ENCODE measurements at places on chromosomes 4 and X.
A peak's percentile ranks its signal among the peaks of the same experiment; 100 is the strongest.

- DNase-seq = no peak
Observed at GRCh38 chrX:152405561-152405960, 45.6 kb downstream of the GABRA3 start.

DNA sequence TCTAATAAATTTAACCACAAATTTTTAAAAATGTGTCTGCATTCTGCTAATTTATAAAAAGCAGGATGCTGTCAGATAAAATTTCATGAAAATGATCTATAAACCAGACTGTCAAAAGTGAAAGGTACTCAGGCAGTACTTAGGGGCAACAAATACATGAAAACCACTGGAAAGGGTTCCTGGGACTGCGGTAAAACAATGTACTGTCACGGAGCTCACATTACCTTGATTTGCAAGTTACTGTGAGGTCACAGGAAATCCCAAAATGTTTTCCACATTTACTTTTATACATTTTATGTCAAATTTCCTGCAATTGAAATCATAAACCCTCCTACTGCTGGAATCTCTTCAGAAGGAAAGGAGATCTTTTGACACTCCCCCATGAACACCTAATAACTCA lies 45.3 kb downstream of the SHISA3 start:
- DNase-seq = no peak

DNA sequence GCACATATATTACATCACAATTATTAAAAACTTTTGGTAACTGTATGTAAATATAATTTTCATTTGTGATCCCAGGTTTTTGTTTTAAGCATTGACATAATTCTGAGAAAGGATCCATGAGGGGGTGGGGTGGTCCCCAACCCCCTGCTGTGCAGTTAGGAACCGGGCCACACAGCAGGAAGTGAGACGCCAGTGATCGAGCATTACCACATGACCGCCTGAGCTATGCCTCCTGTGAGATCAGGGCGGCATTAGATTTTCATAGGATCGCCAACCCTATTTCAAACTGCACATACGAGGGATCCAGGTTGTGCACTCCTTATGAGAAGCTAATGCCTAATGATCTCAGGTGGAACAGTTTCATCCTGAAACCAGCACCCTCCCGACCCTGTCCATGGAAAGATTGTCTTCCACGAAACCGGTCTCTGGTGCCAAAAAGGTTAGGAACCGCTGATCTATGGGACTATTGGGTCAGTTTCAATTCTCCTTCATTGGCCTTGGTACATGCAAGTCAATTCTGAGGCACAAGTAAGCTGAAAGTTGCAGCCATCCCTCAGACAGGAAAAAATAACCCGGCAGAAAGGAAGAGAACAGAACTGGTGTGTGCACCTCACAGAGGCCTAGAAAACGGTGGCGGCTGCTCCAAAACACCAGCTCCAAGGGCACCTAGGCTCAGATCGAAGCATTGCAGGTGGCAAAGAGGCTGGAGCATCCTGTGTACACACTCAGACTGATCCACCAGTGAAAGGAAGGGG lies 7.0 kb upstream of the TMSB4X start:
- DNase-seq = no peak

DNA sequence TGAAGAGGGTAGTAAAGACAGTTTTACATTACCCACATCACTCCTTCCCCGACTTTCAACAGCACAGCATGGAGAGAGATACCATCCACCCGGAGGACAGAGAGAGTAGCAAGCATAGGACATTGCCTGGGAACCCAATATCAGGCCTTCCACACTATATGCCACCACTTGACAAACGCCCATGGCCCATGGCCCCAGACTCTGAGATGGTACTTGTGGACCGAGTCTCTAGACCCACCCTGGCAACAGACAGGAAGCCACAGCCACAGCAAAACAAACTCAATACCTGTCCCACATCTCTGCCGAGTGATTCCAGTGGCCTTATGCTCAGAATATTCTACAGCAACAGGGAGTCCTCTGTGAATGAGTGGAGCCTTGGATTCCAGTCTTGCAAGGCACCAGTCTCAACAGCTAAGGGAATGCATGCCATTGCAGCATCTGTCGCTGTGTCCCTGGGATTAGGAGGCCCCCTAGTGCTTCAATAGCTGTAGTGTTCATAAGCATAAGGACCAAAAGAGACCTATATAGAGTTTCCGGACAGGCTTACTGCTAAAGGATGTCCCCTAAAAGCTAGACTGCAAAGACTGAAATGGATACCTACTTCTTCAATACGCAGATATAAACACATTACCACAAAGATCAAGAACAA lies 14.7 kb upstream of the CT55 start:
- DNase-seq = peak; percentile 40

GRCh38 chr4:119289313-119289712 lies 32.6 kb downstream of the FABP2 start:
- no peak for DNase-seq

- no peak for DNase-seq
Observed at GRCh38 chr4:80814266-80814665, 216.2 kb upstream of the BMP3 start.

GRCh38 chrX:16137416-16138107 lies 14.2 kb downstream of the GRPR start:
- DNase-seq = no peak

- DNase-seq = no peak
Observed at GRCh38 chr4:4841156-4841555, 18.3 kb upstream of the MSX1 start.

DNA sequence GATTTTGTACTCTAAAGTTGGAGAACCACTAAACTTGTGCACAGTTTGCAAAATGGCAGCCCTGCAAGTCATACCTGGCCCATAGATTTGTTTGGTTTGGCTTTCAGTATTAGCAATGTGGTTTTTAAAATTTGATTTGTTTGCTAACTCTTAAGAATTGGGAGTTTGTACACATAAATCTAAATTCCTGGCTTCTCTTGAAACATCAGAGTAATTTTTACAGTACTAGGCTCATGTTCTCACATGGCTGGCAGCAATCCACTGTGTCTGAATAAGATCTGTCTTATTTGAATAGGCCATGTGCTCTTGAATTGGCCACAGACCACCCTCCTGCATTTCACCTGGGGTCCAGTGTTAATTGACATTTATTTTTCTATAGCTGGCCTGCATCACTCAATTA lies 21.3 kb downstream of the DIAPH2 start:
- no peak for DNase-seq

DNA sequence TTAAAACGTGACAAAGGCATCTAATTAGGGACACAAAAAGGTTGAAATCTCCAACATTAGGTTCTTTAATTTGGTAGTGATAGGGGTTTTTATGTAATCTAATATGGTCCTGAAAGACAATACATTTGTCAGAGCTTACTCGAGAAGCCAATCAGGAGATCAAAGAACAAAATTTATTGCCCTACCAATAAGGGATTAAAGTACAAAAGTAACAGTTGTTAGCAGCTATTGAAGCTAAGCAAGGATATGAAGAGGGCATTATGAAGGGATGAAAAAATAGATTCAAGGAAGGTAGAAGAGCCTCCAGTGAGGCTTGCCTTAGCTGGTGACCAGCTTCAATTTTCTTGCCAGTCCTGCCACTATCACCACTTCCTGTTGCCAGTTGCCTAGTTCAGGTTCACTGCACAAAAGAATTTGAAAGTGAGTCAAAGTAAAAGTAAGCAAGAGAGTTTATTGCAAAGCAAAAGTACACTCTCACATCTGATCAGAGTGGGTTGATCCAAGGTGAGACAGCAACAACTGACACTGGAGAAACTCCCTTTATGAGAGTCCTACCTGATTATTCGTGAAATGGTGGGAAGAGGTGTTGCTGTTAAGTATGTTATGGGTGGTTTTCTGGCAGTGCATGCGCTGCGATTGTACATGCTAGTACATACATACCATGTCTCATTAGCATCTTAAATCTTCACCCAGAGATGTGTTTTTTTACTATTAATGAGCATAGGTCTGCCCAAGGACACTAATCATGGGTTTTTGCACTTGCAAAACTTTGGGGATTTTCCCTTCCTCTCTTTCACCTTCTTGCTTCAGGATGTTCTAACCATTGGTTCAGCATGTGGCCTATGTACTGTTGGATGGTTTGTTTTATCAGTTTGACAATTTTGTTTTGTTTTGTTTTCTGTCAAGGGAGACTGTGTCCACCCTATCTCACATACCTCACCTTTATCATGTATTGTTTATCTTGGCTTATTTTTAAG lies 263.2 kb upstream of the ITM2A start:
- no peak for DNase-seq

DNA sequence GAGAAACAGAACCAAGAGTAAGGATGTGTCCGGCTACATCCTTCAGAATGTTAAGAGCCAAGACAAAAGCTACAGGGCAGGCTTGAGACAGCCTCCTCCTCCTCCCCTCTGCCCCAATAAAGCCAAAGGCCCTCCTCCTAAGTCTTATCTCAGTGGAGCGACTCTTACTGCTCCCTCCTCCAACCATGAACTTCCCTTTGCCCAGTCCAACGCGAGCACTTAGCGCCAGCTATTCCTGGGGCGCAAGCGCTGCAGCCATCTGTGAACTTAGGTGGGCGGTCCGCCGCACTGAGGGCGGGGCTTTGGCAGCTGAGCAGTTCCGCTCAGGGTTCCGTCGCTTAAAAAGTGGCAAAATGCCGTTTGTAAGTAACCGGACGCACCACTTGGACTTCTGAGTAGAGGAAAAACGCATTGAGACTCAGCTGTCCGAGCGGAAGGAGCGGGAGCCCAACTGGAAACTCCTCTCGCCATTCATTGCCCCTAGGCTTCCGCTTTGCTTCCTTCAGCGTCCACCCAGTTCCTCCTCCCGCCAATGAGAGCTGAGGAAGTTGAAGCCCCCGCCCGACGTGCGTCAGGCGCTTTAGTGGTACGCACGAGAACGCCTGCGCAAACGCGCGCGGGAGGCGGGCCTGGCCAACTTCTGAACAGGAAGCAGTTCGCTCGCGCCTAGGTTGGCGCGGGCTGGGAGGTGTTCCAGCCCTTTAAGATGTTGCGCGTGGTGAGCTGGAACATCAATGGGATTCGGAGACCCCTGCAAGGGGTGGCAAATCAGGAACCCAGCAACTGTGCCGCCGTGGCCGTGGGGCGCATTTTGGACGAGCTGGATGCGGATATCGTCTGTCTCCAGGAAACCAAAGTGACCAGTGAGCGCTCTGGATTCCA lies at the start of gene APEX2:
Gene APEX2, plus strand, starts transcription at position 647 of the 882 bp plus-strand sequence. Its CDS starts 60 bp downstream, at position 707.
- DNase-seq = peak; percentile 93
